ENCODE measurements at places on chromosomes 11 and 22. TPM values are rescaled to one million over a fixed set of nuclear protein-coding genes. Genes with fewer than 3 reads are reported as not detected.

SFI1 gene
- 10.5 TPM for total RNA-seq

WT1 gene
- total RNA-seq: 5.9 TPM

TEX54 gene
- total RNA-seq: not detected

SLC29A2 gene
- total RNA-seq: 3.1 TPM

GRIK4 gene
- not detected for total RNA-seq

ZNF143 gene
- 16.0 TPM for total RNA-seq

INPP5J gene
- total RNA-seq: 0.78 TPM

PLAAT5 gene
- not detected for total RNA-seq

MPPED1 gene
- not detected for total RNA-seq

RTN4RL2 gene
- total RNA-seq: 127 TPM

APOL3 gene
- 0.10 TPM for total RNA-seq

TESMIN gene
- total RNA-seq: 5.9 TPM

FERMT3 gene
- 1.5 TPM for total RNA-seq

TRPT1 gene
- 26.0 TPM for total RNA-seq

LRRC56 gene
- total RNA-seq: 0.63 TPM

DRD2 gene
- not detected for total RNA-seq

SCGB1A1 gene
- 0.45 TPM for total RNA-seq

CARD10 gene
- total RNA-seq: 38.4 TPM

ANO5 gene
- total RNA-seq: 1.4 TPM

SOX10 gene
- not detected for total RNA-seq

SCN2B gene
- total RNA-seq: not detected

OR51B2 gene
- not detected for total RNA-seq

NADSYN1 gene
- 49.1 TPM for total RNA-seq

IGSF9B gene
- 1.7 TPM for total RNA-seq

TP53AIP1 gene
- not detected for total RNA-seq

CHRM1 gene
- total RNA-seq: not detected

SBF2 gene
- 12.4 TPM for total RNA-seq

KCNJ11 gene
- 0.44 TPM for total RNA-seq

GLYAT gene
- total RNA-seq: not detected

APOBEC3F gene
- total RNA-seq: 2.6 TPM

APOA4 gene
- total RNA-seq: not detected

CRYBA4 gene
- total RNA-seq: not detected

TIMM10B gene
- total RNA-seq: 34.6 TPM

LIF gene
- total RNA-seq: 39.1 TPM

MMP1 gene
- total RNA-seq: 0.84 TPM

IL17REL gene
- total RNA-seq: not detected

IGF2 gene
- total RNA-seq: 2.8 TPM

VWCE gene
- total RNA-seq: 0.48 TPM

SULT4A1 gene
- total RNA-seq: not detected

QSER1 gene
- total RNA-seq: 18.8 TPM

TRIM44 gene
- 18.1 TPM for total RNA-seq

MAPK11 gene
- 4.7 TPM for total RNA-seq

GGTLC3 gene
- not detected for total RNA-seq
